ENCODE measurements at places on chromosomes 6 and 20. TPM values are rescaled to one million over a fixed set of nuclear protein-coding genes. Genes with fewer than 3 reads are reported as not detected.

DNA sequence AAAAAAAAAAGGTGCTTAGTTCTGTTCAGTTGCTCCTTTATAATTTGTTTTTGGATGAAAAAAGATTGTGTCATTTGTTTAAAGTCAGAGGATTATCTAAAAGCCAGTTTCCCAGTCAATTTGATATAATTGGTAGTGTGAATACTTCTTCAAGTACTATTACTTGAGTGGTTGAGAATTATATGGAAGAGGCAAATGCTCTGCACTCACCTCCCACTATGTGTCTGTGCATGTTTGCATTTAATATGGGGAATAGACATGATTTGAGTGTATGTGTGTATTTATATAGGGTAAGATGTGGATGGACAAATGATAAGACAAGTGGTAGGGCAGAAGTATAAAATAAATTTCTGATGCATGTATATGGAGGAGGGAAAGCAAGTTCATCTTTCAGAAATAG lies 15.8 kb downstream of the GJA1 start:
- DNase-seq, result no peak

DNA sequence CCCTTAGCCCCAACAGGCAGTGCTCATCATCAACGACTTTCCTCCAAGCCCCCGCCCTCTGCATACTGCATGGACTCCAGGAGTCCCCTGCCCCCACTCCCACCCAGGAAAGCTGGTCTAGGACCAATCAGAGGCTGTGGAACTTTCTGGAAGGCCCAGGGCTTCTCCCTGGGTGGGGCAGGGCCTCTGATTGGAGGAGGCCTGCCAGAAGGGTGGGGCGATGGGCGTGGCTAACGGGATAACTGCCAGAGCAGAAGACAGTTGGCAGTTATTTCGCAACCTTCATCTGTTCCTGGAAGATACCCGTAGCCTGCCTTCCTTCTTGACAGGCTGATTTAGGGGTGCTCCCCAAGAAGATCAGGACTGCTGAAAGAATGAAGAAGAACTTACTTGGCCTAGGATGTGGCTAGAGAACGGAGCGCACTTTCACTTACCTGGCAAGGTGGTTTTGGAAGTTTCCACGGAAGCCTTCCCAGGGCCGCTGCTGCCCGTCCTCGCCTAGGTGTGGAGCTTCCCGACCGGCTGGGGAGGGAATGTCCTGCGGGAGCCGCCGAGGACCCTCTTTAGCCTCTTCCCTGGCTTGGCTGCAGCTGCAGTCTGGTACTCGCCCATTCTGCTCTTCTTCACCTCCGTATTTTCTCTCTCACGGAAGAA lies 209.0 kb downstream of the LRFN2 start:
- DNase-seq, result no peak

DNA sequence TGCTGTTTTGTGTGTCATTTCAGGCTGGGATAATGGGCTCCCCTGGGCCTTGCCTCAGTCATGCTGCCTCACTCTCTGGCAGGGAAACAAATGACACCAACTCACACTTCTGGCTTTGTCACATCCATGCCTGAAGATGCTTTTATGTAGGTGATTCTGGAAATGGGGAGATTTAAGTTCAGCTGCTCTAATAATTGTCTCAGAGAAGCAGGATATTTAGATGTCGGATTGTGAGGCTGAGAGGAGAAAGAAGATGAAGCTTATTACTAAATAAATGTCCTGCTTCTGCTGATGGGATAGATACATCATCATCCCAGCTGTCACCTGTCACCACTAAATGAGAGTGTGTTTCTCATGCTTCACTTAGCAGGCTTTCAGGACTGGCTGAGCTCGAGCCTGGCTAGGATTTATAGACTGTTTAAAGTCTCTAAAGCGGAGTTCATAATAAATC lies 480.2 kb upstream of the SPTLC3 start:
- no peak for DNase-seq

- DNase-seq, result no peak
These were observed 45.5 kb downstream of the IRF4 start for GRCh38 chr6:437037-437392.

Gene CRISP3
- polyA plus RNA-seq, result 0.65 TPM
